ENCODE measurements at places on chromosomes 12 and 14. TPM values are rescaled to one million over a fixed set of nuclear protein-coding genes. Genes with fewer than 3 reads are reported as not detected.

The DNAI7 gene
- total RNA-seq = 2.5 TPM

The TBC1D30 gene
- 80.4 TPM for total RNA-seq

The NXPH4 gene
- 1.6 TPM for total RNA-seq

The CYP46A1 gene
- total RNA-seq = 5.3 TPM

The SLC25A21 gene
- 1.9 TPM for total RNA-seq

The MANSC4 gene
- total RNA-seq = 0.63 TPM
